ENCODE measurements at places on chromosomes 1 and 21.

GRCh38 chr1:24069817-24070216 is 42.1 kb downstream of the MYOM3 start:
- DNase-seq: no peak

DNA sequence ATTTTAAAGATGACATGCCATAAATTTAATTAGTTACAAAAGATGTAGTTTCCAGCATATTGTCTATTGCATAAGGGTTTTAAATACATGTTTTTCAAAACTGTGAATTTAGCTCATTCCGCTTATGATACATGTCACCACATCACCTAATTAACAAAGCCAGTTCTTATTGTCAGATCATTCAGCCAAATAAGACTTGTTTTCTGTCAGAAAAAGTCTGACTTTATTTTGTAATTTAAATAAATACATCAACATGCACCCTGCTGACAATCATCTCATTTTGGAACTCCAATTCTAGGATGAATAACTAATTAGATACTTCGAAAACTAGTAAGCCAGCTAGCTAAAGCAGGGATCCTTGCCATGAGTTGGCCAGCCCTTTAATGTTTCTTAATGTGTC is 110.9 kb upstream of the APP start:
- DNase-seq: no peak

DNA sequence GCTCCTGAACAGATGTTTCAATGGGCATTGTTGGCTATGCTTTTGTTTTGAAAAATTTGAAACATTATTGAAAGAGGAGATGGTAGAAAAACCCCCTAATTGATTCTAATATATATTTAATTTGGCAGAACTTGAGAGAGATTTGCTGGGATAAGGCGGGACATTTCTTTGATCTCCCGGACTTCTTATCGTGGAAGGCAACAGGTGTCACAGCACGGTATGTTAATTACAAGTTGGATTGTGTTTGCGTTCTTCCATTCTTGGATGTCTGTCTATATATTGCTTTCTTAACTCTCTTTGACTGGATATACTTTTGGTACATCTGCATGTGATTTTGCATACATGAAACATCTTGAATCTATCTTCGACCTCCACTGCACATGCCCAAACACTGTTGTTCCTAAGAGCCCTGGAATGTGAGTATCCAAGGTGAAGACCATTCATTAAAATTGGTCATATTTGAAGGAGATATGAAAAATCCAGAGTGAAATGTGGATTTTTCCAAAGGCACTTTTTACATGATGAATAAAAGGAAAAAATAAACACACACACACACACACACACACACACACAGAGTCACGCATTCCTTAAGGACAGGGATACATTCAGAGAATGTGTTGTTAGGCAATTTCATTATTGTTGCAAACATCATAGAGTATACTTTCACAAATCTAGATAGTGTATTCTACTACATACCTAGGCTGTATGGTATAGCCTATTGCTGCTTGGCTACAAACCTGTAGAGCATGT is 81.9 kb downstream of the FGGY start:
- no peak for DNase-seq

DNA sequence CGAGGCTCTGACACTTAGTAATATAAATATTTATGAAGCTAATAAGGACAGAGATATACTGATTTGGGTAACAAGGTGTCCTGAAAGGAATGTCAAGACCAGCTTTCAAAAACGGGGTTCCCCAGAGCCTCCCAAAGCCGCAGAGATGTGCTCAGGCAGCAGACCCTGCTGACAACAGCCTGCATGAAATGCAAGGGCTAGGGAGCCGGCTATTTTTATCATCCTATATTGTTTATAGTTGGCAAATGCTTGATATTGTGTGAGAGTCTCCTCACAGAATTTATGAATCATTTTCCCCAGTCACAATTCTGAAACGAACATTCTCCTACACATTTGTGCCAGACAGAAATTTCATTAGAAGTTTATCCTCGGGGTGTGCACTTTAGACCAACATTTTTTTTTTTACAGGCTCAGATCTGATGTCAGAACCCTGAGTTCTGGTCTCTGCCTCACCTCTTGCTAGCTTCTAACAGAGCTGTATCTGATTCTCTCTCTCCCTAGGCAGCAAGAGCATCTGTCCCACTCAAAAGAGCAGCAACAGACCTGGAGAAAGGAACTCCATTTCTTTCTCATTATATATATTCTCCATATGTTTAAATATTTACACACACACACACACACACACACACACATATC is 302.3 kb upstream of the PLD5 start:
- DNase-seq: no peak

DNA sequence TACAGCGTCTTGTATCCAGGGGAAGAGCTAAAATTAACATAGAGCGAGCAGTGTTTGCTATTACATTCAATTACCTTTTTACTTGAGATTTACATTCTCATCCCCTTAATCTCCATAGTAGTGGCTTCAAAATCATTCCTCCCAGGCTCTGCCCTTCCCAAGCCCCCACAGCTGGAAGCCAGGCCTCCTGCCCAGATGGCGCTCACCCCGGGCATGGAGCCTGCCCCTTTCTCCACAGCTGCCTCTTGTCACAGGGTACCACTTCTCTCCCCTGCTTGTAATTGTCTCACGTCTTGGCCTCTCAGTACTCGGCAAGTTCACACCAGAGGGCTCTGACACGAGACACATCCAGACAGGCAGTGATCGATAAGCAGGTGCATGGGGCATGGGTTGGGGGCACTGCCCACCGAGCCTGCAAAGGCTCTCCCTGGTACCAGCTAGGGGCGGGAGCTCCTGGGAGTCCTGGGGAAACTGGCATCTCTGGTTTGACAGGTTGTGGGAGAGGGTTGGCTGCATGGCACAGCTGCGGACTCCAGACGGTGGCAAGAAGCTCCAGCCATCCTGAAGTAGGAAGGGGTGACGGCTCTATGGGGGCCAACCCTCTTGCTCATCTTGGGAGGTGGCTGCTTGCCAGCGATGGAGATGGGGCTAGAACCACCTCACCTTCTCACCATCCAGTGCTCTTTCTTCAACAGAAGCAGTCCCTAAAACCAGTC is 20.1 kb downstream of the CASZ1 start:
- DNase-seq: no peak

DNA sequence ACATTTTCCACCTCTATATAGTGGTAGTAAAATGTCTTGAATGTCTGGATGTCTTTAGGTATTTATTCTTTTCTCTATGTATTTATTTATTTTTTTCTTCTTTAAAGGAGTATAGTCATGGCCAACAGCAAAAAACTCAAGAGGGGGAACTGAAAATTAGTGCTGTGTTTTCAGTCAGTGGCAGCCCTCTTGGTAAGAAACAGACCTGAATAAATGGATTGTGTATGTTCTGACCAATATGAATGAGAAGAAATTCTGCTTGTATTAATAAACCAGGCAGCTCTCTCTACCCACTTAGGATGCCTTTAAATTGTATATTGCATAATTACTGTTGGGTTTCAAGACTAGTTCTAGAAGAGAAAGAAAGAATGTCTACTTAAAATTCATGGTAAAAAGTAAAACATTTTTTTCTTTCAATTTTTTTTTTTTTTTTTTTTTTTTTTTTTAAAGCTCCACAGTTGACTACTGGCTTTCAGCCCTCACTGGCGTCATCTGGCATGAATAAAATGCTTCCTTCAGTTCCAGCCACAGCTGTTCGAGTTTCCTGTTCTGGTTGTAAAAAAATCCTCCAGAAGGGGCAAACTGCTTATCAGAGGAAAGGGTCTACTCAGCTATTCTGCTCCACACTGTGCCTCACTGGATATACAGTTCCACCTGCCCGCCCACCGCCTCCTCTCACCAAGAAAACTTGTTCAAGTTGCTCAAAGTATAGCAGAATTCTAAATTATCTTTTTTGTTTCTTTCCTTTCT is 101.6 kb downstream of the ZMYM4 start:
- DNase-seq: no peak

DNA sequence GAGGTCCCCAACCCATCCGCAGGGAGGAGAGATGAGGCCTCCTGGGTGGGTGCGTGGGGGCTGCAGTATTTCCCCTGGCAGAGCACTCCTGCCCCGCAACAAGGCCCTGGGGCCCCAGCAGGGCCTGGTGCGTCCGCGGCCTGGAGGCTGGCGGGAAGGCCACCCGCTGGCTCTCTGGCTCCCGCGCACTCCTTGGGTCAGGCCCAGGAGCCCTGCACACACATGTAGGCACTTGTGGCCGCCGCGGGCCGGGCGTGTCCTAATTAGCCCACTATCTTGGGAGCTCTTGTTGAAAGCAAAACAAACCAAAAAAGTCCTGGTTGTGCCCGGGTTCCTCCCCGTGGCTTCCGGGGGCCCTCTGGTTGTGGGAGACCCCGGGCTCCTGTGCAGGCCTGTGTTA is 49.7 kb upstream of the CCDC27 start:
- no peak for DNase-seq

DNA sequence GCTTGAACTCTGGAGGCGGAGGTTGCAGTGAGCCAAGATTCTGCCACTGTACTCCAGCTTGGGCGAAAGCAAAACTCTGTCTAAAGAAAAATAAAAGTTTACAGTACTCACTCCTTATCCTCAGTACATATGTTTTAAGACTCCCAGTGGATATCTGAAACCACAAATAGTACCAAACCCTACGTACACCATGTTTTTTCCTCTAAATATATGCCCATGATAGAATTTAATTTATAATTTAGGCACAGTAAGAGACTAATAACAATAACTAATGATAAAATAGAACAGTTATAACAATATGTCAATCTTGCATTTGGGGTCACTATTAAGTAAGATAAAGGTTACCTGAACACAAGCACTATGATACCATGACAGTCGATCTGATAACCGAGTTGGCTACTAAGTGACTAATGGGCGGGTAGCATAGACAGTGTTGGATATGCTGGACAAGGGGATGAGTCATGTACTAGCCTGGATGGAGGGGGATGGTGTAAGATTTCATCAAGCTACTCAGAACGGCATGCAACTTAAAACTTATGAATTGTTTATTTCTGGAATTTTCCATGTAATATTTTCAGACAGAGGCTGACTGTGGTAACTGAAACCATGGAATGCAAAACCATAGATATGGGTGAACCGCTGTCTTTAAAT is 43.7 kb downstream of the ST7L start:
- no peak for DNase-seq

GRCh38 chr1:164685266-164686035 is 126.5 kb downstream of the PBX1 start:
- no peak for DNase-seq

- DNase-seq: no peak
Measured at GRCh38 chr1:201468501-201468843, 516 bp downstream of the PHLDA3 start.

DNA sequence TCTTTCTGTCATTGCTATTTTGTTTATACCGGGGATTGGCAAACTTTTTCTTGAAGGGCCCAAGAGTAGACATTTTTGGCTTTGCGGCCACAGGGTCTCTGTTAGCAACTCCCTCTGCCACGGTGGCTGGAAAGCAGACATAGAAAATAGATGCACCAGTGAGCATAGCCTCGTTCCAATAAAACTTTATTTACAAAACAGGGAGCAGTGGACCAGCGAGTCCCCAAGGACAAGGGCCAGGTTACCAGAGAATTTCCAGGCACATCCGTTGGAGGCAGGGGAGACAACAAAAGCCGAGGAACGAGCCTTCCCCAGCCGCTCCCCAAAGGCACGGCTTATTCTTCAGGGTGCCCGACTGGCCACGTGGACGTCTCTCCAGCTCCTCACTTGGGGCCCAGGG is 26.5 kb downstream of the FAAP20 start:
- DNase-seq: no peak

DNA sequence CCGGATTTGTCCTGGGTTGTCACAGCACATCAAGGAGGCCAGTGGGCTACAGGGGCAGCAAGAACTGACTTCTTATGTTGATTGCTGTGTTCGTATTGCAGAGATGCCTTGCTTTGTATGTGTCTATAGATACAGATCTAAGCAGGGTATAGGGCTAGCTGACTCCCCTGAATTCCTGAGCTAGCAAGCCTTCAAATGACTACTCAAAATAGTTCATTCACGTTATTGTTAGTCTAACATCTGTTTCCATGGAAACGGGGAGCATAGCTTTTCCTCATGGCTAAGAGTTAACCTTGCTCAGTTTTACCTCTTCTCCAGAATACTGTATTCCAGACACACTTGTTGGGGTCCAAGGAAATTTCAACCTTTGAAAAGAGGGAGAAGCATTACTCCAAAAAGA is 24.1 kb downstream of the TRIM45 start:
- no peak for DNase-seq

DNA sequence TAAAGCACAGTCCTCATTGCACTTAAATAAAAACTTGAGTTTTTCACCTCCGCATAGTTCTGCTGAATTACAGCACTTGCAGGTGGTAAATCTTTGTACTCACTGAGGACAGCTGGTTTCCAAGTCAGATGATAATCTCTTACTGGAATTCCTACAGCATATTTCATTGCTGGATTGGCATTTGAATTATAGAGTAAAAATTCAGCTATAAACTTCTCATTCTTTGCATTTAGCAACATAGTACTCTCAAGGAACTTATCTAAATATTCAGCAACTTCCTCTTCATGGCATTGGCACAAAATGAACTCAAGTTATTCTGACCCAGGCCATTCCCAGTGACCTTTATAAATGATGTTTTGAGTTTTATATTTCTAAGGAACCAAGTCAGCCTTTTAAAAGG is 23.4 kb downstream of the GORAB start:
- DNase-seq: no peak

DNA sequence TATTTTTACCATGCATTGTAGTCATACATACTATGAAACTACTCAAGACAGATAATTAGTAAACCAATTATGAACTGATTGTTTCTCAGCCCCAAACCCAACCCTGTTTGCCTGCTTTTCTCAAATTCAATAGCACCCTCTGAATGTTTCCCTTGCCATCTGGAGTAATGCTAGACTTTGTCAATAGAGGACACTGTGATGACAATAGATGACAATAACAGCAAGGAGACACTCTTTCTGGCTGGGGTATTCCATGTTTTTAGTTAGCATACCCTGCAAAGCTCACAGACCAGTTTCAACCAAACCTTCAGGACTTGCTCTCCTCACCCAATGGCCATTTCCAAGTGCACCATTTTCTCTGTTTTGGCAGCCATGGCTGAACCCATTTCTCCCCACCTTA is 108.5 kb upstream of the LRRC7 start:
- DNase-seq: no peak

GRCh38 chr1:217134857-217135568 is 411.8 kb upstream of the ESRRG start:
- DNase-seq: no peak

DNA sequence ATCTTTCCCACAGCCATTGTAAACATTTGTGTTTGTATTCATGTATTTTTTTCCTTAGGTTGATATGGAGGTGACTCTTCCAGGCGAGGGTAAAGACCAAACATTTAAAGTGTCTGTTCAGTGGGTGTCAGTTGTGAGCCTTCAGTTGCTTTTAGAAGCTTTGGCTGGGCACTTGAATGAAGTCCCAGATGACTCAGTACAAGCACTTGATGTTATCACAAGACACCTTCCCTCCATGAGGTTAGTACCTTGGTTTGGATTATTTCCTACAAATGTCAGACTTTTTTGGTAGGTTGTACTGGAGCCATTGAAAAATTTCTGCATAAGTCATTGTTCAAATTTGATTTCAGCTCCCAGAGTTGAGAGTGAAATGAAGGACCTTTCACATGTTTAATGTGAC is 17.4 kb downstream of the AGO4 start:
- DNase-seq: no peak

Measured in stimulated activated CD8-positive, alpha-beta memory T cell treated with anti-CD3 and anti-CD28 coated beads, Interleukin-15, amount 100 ng/mL, for 4 hours (primary cell).